ENCODE measurements at places on chromosomes 7 and 10.

DNA sequence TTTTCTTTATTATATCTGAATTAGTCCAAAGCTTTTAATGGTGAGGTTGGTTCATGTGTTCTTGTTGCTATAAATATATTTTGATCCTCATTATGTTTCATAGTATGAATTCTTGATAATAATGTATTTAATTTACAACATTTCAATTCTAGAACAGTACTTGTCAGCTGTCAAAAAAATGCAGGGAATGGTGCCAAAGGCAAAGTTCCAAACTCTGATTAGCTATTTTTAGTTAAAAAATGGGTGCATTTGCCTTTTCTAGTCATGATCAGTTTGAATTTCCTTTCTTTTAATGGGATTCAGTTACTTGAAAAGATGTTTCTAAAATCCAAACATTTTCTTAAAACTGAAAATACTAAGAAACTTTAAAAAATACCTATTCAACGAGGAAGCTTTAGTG, 49.6 kb downstream of the ANKIB1 start:
- DNase-seq, result no peak

GRCh38 chr10:123009105-123009820, 457 bp downstream of the ACADSB start:
- DNase-seq, result peak; percentile 41

DNA sequence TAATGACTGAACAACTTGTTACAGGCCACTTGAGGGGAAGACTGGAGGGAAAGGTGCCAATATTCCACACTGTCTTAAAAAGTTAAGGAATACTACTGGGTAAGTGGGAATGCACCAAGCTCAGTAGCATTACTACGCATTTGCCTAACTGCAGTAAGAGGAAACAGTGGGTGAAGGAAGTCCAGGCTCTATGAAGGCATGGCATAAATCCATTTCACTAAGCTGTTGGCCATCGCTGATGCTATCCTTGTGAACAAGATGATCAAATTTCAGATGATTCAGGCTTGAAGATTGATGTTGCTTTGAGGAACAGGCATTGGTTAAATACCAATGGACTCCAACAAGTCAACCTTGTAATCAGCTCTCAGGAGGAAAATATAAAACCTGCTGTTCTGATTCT, 44.2 kb upstream of the TES start:
- no peak for DNase-seq

DNA sequence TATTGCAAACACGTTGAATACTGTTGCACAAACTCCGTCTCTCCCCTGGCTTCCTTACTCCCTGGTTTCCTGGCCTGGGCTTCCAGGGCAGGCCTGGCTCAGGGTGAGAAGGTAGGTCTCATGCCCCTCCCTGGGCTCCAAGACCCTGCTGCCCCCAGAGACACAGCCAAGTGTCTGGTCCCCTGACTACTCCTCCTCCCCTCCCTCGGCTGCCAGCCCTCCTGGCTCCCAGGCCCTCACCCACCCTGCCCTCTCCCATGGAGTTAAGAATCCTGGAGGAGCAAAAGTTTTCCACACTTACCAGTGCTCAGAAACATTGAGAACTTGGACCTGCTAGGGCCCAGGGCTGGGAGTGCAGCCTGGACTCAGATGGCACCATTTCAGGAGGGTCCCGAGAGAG, 47.2 kb upstream of the RABGEF1 start:
- no peak for DNase-seq

DNA sequence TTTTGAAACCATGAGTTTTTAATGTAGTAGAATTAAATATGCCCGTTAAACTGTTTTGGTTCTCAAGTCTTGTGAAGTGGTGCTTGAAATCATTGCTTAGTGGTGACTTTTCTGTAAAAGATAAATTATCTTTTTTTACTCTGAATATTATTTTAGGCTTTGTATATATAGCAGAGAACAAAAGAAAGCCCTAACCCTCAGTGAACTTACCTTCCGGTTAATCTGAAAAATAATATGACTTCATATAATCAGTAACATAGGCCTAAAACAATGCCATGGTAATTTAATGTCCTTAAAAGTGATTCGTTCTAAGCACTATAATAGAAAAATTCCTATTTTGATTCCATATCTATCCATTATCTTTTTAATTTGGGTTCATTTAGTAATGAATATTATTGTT, 21.8 kb downstream of the AKAP9 start:
- no peak for DNase-seq

- no peak for DNase-seq
These were observed 20.1 kb downstream of the GHRHR start for GRCh38 chr7:30983914-30984247.

DNA sequence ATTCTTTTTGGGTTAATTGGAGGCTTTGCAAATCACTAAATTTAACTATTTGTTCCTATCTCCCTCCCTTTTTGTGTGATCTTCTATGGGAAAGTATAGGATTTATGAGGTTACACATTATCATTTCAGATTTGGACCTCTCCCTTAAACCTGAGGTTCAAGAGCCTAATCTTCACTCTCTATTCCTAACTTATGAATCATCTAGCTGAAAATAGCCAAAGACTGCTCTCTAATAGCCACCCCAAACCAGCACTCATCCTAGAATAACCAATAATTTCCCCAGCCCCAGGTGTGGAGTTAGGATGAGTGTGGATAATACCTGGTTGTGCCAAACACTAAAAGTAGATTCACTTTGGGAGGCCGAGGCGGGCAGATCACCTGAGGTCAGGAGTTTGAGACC, 499.2 kb downstream of the GFRA1 start:
- no peak for DNase-seq

- no peak for DNase-seq
These were observed 41.6 kb downstream of the ABLIM1 start for GRCh38 chr10:114616516-114616915.

GRCh38 chr10:111072232-111072631, 4.6 kb upstream of the ADRA2A start:
- no peak for DNase-seq

DNA sequence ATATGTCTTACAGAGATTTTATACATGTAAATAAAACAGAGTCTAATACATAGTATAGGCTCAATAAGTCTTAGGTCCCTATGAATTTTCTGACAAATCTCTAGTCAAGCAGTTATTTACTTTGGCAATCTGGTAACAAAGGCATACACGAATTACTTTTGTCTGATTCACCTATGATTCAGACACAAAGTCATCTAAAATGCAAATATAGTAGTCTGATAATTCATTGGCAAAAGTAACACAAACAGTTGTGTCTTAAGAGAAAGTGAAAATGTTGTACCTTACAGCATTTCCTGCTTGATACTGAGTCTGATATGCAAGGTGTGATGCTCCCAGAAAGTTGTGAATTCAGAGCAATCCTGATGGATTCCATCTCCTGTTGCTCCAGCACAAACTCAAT, 209.4 kb upstream of the PRSS1 start:
- DNase-seq, result no peak

DNA sequence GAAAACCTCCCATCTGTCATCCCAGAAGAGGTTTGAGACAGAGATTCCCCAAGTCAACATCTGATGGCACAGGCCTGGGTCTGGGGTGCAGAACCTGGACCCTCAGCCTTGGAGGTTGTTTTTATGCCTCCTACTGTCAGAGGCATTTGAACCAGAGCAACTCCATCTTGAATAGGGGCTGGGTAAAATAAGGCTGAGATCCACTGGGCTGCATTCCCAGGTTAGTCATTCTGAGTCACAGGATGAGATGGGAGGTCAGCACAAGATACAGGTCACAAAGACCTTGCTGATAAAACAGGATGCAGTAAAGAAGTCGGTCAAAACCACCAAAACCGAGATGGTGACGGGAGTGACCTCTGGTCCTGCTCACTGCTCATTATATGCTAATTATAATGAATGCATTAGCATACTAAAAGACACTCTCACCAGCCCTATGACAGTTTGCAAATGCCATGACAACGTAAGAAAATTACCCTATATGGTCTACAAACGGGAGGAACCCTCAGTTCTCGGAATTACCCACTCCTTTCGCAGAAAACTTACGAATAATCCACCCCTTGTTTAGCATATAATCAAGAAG, 92.0 kb downstream of the ITGA8 start:
- DNase-seq, result no peak

- no peak for DNase-seq
These were observed 11.2 kb upstream of the THSD7A start for GRCh38 chr7:11843113-11843765.

- DNase-seq, result no peak
These were observed 20.3 kb downstream of the DRGX start for GRCh38 chr10:49375611-49376010.

DNA sequence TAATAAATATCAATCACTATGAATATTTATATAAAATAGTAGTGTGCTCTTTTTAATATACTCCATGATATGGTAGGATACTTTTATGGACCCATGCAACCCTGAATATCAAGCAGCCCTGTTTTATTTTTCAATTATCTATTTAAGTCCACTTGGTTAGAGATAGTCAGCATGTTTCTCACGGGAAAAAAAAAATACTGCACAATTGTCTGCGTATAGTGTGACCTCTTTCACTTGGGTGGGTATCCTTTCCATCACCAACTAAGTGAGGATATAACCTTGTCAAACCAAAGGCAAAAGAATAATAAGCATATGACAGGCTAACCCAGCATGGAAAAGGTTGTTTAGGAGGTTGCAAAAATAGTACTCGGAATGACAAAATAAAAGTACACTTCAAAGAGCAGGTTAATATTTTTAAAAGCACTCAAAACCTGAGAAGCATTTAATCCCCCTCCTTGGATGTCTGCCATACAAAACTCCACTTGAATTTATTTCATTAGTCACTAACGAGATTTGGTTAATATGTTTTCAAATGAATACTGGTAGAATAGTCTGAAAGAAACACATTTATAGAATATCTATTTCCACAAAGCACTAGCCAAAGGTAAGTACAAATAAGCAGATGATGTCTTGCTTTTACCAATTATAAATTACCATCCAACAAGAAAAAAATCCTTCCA, 76.5 kb downstream of the IMMP2L start:
- peak; percentile 2 for DNase-seq

- DNase-seq, result no peak
These were observed 8.2 kb downstream of the AGFG2 start for GRCh38 chr7:100546926-100547800.

DNA sequence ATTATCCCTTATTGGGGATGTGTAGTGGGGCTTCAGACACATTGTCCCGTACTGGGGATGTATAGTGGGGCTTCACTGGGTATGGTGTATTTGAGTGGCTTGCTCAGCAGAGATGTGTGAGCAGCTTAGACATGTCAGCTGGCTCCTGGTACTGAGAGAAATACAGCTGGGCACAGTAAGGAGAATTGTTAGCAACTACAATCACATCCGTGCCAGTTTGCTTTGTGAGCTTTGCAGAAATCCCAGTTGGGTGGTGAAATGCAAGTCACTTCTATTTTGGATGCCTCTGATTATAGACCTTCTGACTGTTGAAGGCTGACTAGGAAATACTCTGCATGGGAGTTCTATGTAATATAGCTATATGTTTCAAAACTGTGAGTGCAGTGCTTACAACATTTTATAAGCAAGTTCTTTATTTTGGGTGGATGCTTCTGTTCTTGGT, 10.8 kb downstream of the CCNY start:
- no peak for DNase-seq

DNA sequence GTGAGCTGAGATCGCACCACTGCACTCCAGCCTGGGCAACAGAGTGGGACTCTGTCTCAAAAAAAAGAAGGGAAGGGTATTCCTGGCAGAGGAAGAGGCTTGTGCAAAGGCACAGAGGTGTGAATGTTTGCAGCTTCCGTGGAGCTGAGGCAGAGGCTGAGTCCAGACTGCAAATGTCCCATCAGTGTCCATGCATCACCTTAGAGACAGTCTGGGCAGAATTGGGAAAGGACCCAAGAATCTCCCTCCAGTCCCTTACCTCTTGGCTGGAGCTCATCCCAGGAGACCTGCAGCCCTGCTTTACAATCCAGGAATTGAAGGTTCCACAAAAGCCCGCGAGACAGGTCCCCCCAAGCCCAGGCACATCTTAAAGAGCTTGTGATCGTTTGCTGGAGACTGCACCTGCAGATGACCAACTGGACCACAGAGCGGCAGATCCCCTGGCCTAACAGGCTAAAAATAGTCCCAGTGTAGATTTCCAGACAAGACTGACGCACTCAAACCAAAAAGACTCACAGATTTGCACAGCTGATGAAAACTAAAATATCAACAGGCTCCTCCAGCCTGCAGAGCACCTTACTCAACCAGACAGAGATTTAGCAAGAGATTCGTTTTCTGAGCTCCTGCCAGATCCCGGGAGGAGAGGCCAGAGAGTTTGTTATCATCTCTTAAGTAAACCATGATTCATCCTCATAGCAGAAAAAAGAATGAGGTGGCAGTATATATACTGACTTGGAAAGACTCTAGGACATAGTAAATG, 22.9 kb upstream of the NANOS1 start:
- DNase-seq, result peak; percentile 32

DNA sequence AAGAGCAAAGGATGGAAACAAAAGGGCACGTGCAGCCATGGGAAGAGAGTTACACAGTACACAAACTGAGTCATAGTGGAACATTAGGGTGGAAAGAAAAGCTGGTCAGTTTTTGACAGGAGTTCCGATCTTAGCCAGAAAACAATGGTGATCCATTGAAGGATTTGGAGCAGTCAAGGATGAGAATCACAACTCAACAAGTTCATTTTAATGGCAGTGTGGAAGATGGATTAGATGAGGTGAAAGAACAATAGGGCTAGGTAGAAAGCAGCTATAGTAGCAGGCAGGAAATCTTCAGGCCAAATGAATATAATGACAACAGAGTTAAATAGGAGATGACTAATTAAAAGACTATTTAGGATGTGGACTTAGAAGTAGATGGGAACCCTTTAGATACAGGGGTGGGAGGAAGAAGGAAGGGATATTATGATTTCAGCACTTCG, 136.3 kb downstream of the DOCK4 start:
- DNase-seq, result no peak
